ENCODE measurements at places on chromosomes 1 and 21. TPM values are rescaled to one million over a fixed set of nuclear protein-coding genes. Genes with fewer than 3 reads are reported as not detected.

AMY1B gene
- not detected for total RNA-seq

AKR7A3 gene
- total RNA-seq = 1.6 TPM

LSM10 gene
- total RNA-seq = 44.4 TPM

CFAP45 gene
- total RNA-seq = 0.81 TPM

RPS8 gene
- total RNA-seq = 2,537 TPM

CCDC17 gene
- 1.3 TPM for total RNA-seq

ADGRL2 gene
- total RNA-seq = 68.9 TPM

RNU1-2 gene
- total RNA-seq = under 0.01 TPM

TAF13 gene
- 54.8 TPM for total RNA-seq

NHLH1 gene
- total RNA-seq = not detected

CD52 gene
- total RNA-seq = not detected

GBP5 gene
- 3.0 TPM for total RNA-seq

ADAMTS1 gene
- total RNA-seq = 132 TPM

DNALI1 gene
- 15.7 TPM for total RNA-seq

GRCh38 chr1:38073534-38074301, 27.1 kb upstream of the POU3F1 start:
- no peak for ATAC-seq

DNA sequence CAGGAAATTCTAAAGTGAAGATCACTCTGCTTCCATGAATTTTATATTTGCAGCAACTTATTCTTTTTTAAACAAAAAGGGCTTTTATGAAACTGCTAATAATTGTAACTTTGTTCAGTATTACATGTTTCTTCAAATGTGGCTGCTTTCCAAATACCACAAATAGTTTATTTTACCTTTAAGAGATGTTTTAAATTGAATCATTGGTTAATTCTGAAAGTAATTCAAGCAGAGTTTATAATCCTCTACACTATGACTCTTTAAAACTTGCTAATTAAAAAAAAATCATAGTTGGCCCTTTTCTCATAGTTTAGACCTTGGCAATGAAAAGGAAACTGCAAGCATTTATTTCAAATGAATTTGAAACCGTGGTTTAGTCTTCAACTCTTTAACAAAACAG, 59.6 kb downstream of the SDCCAG8 start:
- ATAC-seq = no peak

DNA sequence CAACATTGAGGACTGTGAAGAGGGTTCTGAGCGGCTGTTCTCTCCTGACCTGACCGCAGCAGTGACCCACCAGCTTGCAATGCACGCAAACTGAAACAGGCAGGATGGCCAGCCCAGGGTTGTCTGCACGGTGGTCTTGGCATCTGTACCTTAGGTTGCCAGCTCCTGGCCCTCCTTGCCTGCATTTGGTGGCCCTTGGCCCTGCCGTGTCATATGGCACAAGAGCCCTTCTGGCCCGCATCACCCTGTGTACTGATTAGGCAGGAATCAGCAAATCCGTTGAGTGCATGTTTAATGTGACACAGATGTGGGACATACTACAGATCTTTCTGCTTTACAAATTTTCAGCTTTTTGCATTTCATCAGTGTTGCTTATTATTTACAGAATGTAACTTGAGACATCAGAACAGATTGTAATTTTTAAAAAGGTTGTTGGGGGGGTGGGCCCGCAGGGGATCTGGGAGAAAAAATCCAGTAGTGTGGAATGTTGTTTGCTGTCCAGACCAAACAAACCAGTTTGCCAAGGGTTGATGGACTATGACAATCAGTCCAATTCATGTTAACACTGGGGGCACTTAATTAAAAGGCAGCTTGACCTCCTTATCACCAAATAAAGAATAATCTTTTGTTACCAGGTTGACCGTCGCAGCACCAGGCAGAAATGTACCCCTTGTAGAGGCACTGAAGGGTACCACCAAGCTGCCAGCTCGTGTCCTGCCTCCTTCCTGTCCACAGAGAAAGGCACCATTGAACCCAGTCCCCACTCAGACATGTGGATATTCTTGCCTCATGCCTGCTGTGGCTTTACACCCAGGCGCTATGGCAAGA, 132.6 kb downstream of the DHRS3 start:
- ATAC-seq = peak; percentile 28

GRCh38 chr1:217627431-217627830, 3.5 kb downstream of the GPATCH2 start:
- no peak for ATAC-seq

DNA sequence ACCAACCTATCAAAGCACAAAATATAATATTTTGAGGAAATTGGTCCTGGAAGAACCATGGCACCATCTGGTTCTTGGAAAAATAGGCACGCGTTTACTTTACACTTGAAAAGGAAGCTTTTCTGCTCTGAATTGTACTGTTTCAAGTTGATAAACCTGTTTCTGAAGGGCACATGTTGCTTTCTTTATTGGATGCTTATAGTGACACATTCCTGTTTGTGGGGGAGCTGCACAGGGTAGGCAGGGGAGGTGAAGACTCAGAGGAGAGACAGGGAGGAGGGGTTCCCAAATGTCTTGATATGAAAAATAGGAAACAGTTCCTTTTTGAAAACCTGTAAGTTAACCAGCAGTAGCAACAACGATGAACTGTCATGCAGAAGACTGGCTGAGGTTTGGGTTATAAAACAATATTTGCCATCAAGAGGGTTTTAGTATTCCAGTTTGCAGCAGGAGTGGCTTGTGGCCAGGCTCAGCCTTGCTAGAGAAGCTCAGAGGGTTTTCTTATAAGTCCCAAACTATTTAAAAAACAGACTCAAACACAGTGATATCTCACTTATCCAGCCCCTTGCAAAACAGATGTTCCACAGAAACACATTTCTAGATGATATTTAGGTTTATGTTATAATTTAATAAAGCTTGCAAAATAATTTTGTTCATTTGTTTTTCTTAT, 127.0 kb upstream of the MROH9 start:
- ATAC-seq = no peak

- no peak for ATAC-seq
Observed at GRCh38 chr1:69985376-69985775, 220.0 kb downstream of the LRRC40 start.

DNA sequence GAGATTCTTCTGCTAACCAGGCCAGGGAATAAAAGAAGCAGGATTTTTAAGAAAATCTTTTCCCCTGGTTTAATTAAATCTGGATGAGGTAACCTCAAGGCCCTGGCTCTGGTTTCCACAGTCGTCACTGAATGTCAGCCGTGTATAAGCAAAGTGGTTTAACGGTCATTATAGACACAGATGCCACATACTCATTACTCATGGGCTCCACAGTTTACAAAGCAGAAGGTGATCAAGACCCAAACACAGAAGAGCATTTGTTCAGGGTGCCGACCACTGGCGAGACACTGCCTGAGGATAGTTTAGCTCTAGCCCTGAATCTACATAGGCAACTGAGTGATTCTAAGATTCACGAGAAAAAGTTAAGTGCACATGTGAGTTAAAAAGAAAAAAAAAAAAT, 27.8 kb upstream of the RAP1GAP start:
- no peak for ATAC-seq

DNA sequence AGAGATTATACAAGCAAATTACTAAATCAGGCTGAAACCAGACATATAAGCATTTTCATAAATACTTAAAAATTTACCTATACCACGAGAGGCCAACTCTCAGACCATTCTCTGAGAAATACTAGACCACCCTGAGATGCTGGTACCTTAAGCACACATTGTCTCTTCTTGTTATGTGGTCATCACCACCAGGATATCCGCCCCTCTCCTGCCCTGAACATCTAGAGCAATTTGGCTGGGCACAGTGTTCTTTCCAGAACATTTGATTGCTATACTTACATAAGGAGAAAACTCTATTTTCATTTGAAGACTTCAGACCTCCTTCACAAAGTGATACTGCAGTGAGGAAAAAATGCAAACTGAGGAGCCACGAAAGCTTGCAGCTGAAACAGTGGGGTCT, 36.2 kb upstream of the DUSP10 start:
- ATAC-seq = no peak

GRCh38 chr1:93635614-93636543, 45.8 kb downstream of the BCAR3 start:
- no peak for ATAC-seq

- no peak for ATAC-seq
Observed at GRCh38 chr1:78297836-78298235, 192.9 kb upstream of the PTGFR start.

- ATAC-seq = peak; percentile 58
Observed at GRCh38 chr1:60969971-60970509, 112.3 kb upstream of the NFIA start.

DNA sequence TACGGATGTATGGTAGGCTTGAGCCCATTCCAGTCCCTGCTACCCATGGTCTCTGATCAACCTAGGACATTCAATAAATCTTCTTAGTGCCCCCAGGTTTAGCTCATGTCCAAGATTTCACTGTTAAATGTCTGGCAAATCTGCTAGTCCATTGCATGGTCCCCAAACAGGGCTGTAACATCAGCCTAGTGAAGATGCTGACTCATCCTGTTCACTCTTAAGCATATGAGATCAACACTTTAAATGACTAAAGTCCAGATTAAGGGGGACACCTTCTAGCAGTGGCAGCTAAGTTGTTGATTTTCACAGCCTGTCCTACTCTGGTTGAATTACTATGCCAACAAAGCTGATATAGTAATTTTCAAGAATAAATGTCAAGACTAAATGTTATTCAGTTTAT, 46.5 kb upstream of the NUF2 start:
- ATAC-seq = no peak

GRCh38 chr1:197774466-197775281, 606 bp downstream of the DENND1B start:
- peak; percentile 84 for ATAC-seq

GRCh38 chr1:240499012-240499411, 112.9 kb downstream of the GREM2 start:
- ATAC-seq = no peak

DNA sequence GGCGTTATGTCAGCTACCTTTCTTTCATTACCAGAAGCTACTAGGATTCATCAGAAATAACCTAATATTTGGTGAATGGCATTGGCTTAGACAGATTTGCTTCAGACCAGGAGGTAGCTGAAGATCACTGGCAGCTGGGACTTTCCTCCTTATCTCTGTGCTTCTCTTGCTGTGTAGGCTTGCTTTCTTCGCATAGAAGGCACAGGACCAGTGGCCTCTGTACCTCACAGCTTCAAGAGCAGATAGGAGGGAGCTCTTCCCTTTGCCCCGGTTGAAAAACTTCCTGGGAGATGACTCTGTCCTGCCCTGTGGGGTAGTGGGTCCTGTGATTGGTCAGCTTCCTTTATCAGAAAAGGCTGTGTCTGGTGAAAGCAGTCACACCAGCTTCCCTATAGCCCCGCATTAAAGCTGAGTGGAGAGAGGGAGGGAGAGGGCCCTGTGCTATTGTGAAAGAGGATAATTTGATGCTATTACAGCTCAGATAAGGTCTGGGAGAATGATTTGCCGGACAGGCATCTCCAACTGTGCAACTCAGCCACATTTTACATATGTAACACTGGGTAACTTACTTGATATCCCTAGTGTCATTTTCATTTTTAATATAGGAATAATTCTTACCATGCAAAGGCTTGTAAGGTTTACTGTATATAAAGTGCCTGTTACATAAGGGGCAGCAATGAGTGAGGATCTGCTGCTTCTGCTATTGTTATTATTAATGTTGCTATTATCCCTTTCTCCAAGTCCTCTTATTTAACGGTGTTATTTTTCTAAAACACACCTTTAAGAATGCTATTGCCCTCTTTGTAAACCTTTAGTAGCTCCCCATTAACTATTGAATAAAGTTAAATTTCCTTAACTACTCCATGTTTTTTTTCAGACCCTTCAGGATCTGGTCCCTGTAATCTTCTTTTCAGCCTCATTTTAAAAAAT, 31.6 kb downstream of the OSBPL9 start:
- ATAC-seq = peak; percentile 53

DNA sequence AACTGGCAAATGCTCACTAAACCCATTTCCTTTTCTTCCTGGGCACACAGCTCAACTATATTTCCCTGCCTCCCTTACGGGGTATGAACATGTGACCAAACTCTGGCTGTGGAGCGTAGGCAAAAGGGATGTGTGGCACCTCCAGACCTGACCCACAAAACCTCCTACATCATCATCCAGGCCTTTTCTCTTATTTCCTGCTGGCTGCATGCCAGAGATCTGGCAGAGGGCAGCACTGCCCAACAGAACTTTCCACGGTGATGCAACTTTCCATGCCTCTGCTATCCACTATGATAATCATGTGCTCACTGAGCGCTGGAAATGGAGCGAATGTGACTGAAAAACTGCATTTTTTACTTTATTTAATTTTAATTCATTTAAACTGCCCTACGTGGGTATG, 99.6 kb upstream of the CACNA1E start:
- ATAC-seq = no peak

GRCh38 chr1:201085902-201086735, 26.1 kb downstream of the CACNA1S start:
- peak; percentile 40 for ATAC-seq

DNA sequence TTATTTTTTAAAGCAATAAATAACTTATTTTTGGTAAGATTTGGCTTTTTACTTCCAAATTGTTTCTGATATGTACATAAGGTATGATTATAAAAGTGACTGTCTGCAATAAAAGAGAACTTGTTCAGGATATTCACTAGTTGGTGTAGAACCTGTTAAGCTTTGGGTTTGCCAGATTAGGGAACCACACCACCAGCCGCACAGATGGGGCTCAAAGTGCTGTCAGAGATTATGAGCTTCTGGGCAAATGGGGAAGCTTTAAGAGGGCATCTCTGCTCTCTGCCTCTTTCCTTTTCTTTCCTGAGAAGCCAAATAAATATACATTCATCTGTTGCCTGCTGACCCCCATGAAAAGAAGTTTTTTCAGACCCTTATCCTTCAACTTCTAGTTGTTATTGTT, 25.4 kb downstream of the IVNS1ABP start:
- ATAC-seq = no peak

- ATAC-seq = no peak
Observed at GRCh38 chr1:110948038-110948810, 15.5 kb downstream of the LRIF1 start.

DNA sequence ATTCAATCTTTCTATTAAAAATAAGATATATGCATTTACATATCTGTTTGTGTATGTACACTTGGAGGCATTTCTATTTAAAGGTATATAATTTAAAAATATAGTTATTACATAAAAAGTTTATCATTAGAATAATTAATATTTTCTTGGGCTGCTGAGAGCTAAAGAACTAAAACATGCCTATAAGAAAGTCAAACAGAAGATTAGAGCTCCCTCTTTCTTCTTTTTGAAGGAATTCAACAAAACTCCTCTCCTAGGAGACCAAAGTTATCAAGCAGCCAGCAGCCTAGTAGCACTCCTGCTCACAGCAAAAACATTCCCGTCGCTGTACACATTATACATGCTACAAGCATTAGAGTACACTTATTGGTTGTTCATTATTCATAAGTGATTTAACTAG, 216.4 kb downstream of the VAV3 start:
- ATAC-seq = no peak

- no peak for ATAC-seq
Observed at GRCh38 chr1:105793536-105794146, 1262.8 kb upstream of the PRMT6 start.

Data from gastroesophageal sphincter (tissue), 4 donors.